Activated CD8-positive, alpha-beta memory T cell treated with anti-CD3 and anti-CD28 coated beads, Interleukin-2, amount 10 ng/mL, durations not matched to agents 7 days and 5 days (primary cell): ENCODE measurements at places on chromosomes 3 and 15. TPM values are rescaled to one million over a fixed set of nuclear protein-coding genes. Genes with fewer than 3 reads are reported as not detected.

DNA sequence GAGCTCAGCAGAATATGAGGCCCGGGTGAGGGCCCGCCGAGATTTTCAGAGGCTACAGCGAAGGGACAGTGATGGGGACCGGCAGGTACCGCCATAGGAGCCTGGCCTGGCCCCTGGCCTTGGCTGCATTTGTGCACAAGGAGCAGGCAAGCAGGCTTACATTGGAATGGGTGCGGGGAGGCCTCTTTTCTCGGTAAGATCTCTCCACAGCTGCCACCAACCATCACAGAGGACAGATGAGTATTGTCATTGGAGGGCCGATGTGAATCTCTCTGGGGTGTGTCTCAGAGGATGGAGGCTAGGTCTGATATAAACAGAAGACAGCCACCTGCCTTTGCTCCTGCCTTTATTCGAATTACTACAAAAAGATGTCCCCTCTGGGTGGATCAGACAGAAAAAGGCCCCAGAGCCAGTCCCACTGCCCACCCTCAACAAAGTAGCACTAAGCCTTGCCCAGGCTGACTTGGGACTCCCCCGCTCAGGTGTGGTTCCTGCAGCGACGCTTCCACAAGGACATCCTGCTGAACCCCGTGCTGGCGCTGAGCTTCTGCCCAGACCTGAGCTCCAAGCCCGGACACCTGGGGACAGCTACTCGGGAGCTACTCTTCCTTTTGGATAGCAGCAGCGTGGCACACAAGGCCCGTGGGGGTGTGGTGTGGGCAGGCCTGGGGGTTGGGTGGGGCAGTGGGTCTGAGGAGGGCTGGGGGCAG is 5.4 kb downstream of the VWA5B2 start:
- no peak for DNase-seq

The C3orf85 gene
- total RNA-seq: not detected

GRCh38 chr3:81406318-81406717 is 355.1 kb downstream of the GBE1 start:
- no peak for DNase-seq

DNA sequence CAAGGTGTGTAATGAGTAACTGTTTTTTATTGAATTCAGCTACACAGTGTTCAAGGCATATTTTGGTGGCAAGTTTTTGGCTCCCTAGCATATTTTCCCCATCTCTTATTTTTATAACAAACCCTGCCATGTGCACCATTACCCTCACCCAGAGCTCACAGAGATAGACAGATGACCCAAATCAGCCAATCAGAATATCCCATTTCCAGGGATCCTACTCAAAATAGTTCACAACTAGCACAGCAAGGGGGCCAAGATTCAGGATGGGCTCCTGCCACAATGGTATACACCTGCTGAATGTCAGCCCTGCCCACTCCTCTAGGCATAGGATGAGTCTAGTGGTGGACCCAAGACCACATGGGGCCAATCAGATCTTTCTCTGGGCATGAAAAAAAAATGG is 78.8 kb upstream of the SETMAR start:
- no peak for DNase-seq

The NEK10 gene
- 0.70 TPM for total RNA-seq

DNA sequence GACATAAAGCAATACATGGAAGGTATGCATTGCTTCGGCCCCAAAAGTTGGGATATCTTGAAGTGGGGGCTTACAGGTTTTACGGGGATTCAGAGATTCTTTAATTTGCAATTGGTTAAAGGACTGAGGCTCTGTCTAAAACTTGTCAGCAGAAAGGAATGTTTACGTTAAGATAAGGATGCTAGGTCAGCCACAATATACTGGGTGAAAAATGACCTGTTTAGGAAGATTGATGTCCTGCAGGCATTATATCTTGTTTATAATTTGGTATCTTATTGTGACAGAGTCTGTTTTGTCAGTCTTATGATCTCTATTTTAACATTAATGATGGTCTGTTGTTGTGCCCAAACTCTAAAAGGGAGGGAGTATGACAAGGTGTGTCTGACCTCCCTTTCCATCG is 15.3 kb upstream of the CCNDBP1 start:
- DNase-seq: no peak

The SNTN gene
- not detected for total RNA-seq

- DNase-seq: no peak
Observed at GRCh38 chr3:148866261-148866660, 1.2 kb downstream of the CPA3 start.

DNA sequence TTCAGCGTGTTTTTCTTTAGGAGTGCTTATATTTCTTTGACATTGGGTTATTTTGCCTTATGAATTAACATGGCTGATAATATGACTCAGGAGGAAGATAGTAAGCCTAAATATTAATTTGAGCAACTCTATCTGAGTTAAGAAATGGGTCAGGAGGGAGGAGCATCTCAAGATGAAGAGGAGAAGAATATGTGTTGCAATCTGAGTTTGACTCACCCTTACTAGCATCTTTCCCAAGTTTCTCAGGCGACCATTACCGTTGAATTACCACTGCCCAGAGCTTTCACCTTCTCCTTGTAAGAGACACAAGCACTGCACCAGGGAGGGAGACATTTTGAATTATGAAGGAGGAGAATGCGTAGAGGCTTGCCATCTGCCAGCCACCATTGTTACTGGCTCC is 138.3 kb upstream of the MYRIP start:
- no peak for DNase-seq

DNA sequence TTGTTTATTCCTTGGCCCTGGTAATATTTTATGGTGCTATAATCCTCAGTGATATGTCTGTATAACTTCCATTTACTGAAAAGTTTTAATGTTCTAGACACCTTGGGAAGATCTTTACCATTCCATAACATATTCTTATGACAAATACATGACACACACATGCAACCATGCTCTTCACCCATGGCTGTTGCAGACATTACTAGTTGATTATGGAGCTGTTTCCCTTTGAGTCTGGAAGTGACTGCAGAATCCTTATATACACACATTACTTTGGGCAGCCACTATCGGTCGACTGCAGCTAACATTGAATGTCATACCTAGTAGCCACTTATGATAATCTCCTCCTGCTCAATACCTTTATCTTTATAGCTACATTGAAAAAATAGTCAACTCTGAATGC is 243.1 kb upstream of the ADAMTS9 start:
- DNase-seq: no peak

- DNase-seq: no peak
Observed at GRCh38 chr3:138051947-138052802, 42.2 kb downstream of the CLDN18 start.

- no peak for DNase-seq
Observed at GRCh38 chr3:186973702-186974101, 43.4 kb downstream of the ST6GAL1 start.

The MRAS gene
- total RNA-seq: not detected

GRCh38 chr15:66940368-66940767 is 125.0 kb upstream of the SMAD3 start:
- no peak for DNase-seq

DNA sequence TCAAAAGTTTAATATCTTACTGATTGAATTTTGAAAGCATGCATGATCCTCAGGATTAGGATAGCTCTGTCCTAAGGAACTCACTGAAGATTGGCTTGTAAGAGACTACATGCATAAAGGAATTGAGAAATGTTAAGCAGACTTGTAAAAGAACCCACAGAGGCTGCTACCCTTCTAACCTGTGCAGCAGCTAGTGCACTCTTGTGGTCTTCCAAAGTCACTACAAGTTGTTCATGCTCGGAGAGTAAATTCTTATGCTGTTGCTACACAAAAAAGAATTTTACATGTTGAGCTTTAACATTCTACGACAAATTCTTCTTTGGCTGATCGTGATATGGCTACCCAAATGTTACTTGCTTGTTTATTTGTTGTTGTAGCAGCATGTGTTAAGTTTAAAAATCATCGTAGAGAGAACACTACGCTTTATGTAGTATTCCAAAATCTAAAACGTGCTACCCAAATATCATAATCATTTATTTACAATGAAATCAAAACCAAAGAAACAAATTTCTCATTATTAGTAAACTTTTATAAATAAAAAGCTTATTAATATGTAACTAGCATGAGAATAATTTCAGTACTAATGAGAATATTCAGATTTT is 55.0 kb downstream of the GOLIM4 start:
- DNase-seq: no peak

DNA sequence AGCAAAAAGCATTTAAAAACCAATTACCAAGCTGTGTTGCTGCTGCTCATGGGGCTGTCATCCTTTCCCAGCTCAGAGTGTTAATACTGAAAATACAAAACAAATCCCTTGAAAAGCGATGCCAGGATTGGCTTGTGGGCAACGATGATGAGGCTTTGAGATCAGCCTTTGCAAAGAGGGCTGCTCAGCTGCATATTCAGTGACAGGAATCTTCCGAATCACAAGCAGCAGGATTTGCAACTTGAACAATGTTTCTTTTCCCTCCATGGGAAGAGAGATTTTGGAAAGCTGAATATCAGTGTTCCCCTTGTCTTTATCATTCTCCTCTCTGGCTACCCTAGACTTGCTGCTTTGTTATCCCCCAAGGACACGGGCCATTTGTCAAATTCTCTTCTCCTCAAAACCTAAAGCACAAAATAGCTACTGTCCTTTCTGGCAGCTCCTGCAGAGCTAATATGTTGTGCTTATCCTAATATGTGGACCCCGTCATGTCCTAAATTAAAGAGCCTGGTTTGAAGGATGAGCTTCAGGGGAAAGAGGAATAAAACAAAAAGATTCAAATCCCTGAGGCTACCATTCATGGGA is 375.8 kb downstream of the GAP43 start:
- no peak for DNase-seq
